ENCODE measurements at places on chromosomes 2 and 18.

DNA sequence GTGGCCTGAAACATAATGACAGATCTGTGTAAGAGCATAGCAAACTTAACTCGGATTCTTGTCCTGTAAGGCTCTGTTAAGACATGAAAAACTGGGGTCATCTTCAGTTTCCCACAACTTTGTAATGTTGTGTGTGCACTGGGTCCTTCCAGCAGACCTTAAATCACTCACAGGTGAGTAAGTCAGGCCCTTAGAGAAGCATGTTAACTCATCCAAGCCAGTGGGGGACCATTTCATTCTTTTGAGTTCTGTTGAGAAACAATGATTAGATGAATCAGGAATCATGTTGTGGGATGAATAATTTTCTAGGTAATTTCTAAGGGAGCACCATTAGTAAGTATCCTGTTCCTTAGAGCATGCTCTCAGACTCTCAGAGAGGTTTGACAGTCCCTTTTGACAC is 167.1 kb downstream of the ESCO1 start:
- peak; percentile 21 for DNase-seq

DNA sequence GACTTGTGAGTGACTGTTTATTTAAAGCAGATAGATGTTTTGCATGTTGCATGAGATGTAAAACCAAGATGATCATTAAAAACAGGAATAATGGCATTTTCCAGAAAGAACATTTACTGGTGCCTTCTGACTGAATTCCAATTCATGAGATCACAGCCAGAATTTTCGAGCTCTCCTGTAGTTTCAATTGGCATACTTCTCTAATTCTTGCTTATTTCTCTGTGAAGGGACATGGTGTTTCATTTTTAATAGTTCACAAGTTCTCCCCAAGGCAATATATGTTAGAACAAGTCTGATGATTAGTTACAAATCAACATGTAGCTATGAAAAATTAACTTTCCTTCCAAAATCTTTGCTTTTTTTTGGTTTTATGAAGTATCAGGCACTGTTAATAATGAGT is 105.7 kb downstream of the PDE1A start:
- no peak for DNase-seq

- DNase-seq = no peak
Measured at GRCh38 chr2:10912076-10912731, 470 bp downstream of the KCNF1 start.

GRCh38 chr18:23619388-23619881 is 33.1 kb upstream of the NPC1 start:
- peak; percentile 21 for DNase-seq

DNA sequence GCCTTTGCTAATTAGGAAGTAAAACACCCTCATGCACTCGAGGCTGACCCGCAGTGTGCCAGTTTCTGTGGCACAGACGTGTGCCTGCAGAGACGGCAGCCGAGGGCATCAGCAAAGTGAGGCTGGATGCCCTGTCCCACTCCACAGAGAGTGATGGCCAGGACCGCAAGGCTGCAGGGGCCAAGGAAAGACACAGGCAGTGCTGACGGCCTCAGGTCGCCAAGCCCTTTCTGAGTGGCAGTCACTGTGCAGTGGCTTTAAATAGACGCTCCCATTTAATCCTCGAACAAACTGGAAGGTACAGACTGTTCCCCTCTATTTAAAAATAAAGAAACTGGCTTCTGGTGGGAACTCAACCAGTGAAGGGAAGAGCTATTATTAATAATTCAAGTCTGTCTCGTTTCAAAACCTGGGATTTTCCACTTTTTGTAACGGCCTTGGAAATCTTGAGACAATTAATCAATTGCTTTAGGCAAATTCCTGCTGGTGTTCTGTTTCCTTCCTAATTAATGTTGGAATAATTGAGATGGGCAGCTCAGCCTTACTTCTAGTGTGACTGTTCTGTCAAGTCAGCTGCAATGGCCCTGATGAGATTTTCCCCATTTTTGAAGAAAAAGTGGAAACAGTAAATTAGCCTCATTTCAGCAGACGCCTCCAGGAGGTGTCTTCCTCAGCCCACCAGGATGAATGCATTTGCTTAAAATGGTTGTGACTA is 644.6 kb upstream of the RAB6C start:
- no peak for DNase-seq

GRCh38 chr2:155733091-155733853 is 599.2 kb downstream of the NR4A2 start:
- no peak for DNase-seq

DNA sequence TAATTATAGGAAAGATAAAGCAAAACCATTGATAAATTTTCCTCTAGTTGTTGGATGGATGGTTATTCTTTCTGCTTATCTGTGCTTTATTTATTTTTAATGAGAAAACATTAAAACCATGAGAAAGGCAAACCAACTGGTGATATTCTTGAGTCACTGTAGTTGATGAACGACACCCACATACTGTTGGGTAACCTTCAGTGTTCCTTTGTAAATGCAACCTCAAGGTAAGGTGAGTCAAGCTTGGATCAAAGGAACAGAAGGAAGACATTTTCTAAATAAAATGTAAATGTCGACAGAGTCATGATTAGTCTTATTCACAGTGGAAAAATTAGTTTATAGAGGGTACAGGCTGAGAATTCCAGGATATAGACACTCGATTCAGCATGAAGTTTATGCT is 12.7 kb downstream of the ABCB11 start:
- DNase-seq = peak; percentile 43

DNA sequence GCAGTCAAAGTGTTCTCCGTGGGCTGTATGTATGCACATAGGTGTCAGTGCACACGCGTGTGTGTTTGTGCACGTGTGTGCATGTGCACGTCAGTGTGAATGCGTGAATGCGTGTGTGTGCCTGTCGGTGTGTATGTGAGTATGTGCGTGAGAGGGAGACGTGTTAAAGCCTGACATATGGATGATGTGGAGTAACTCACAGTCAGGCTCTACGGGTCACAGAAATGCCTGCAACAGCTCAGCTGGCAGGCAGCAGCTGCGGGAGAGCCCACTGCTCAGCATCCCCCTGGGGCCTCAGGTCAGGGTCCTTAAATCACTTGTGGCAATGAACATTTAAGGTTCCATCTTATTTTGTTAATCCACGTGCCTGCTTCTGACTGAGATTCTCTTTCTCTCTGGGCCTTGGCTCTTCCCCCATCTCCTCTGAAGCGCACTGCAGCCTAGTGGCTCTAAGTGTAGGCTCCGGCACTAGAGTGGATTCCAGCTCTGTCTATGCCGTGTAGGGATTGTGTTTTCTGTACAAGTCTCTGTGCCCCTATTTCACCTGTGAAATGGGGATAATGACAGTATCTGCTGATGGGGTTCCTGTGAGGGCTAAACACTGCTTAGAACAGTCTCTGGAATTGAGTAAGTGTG is 63.0 kb downstream of the DYSF start:
- DNase-seq = no peak

- DNase-seq = peak; percentile 49
Measured at GRCh38 chr2:62293490-62294271, 97.8 kb downstream of the B3GNT2 start.

DNA sequence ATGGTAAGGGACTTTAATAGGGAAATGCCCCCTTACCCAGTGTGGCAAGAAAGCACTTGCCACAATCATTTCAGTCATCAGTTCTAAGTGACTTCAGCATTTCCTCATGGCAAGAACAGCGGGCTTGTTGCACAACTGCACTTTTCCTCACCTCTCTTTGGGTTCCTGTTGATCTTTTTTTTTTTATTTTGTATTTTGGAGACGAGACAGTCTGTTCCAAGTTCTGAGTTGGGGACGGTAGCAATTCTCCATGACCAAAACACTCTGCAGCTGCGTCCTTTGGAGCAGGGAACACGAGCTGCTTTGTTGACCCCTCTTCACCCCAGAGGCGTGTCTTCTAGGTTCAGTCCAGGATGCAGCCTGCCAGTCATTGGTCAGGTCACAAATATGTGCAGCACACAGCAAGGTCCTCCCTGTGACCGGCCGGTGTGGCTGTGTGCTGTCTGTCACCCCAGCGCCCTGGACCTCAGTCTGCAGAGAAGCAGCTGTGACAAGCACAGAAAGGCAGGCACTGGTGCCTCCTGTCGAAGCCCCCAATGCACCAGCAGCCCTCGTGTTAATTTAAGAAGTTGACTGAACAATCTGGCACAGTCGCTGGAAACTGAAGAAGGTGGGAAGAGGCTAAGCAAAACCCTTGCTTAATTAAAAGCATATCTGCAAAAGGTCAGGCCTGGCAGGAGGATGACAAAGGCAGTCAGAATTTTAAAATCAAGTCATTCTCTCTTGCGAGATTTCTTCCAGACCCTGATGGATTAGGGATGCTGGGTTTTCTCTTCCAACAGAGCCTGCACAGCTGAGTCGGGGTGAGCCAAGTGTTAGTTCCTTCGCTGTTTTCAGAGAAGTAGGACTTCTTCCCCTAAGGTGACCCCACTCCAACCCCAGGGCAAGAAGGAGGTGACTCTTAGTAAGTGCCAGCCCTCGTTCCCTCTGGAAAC is 96.7 kb upstream of the COPS8 start:
- DNase-seq = no peak

GRCh38 chr2:235856151-235856854 is 311.9 kb downstream of the GBX2 start:
- no peak for DNase-seq

- peak; percentile 89 for DNase-seq
Measured at GRCh38 chr18:22194151-22194598, 24.8 kb downstream of the GATA6 start.

DNA sequence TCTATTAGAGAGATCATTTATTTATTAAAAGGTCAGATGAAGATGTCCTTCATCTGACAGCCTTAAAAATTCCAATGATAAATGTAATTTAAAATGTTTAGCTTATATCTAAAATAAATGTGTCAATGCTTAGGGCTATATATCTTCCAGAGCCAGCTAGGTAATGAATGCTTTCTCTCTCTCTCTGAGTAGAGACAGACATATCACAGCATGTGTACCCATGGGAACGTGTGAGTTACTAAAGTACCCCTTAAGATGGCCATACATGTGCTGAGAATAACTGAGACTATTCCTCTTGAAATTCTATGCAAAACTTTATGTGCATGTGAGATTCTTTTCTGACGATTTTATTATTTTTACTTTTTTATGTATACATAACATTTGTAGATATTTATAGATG is 420.9 kb upstream of the ST6GAL2 start:
- no peak for DNase-seq

DNA sequence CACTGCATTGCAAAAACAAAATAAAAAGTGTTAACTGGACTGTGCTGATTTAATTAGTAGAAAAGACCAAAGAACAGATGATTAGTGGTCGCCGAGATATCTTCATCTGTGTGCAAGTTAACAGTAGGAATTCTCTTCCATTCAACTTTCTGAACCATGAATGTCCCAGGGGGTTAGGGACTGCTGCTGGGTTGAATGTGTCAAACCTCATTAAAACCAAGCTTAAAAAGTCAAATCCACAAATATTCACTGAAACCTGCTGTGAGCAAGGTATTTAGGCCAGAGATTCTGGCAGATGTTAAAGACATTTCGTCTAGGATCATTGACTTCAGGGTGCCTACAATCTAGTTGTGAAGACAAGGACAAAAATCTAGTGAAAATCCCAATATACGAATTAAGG is 58.7 kb downstream of the STPG4 start:
- DNase-seq = no peak

DNA sequence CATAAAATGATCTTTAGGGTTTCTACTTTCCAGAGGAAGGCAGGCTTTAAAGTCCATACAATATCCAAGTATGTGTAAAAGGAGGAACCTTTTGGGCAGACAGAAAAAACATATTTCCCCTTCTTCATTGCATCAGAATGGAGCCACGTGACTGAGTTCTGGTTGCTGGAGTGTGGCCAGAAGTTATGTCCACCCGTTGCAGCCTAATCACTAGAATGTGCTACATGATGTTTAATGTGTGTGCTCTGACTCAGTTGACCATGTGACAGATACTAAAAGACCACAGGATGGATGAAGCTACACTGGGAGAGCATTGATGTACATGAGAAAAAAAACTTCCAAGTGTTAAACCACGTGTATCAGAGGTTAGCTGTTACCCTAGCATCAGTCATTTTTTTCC is 460.9 kb downstream of the RIT2 start:
- no peak for DNase-seq

GRCh38 chr18:12043811-12044210 is 49.8 kb upstream of the ANKRD62 start:
- no peak for DNase-seq

DNA sequence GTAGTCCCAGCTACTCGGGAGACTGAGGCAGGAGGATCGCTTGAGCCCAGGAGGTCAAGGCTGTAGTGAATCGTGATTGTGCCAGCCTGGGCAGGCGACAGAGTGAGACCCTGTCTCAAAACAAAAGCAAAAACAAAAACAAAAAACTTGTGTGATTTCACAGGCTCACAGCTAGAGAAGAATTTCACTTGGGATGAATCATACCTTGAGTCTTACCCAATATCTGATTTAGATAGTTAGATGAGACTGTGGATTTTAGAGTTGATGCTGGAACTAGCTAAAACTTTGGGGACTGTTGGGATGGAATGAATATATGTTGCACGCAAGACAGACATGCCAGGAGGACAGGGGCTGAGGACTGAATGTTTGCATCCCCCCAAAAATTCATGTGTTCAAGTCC is 4.4 kb downstream of the ANKRD29 start:
- peak; percentile 55 for DNase-seq

DNA sequence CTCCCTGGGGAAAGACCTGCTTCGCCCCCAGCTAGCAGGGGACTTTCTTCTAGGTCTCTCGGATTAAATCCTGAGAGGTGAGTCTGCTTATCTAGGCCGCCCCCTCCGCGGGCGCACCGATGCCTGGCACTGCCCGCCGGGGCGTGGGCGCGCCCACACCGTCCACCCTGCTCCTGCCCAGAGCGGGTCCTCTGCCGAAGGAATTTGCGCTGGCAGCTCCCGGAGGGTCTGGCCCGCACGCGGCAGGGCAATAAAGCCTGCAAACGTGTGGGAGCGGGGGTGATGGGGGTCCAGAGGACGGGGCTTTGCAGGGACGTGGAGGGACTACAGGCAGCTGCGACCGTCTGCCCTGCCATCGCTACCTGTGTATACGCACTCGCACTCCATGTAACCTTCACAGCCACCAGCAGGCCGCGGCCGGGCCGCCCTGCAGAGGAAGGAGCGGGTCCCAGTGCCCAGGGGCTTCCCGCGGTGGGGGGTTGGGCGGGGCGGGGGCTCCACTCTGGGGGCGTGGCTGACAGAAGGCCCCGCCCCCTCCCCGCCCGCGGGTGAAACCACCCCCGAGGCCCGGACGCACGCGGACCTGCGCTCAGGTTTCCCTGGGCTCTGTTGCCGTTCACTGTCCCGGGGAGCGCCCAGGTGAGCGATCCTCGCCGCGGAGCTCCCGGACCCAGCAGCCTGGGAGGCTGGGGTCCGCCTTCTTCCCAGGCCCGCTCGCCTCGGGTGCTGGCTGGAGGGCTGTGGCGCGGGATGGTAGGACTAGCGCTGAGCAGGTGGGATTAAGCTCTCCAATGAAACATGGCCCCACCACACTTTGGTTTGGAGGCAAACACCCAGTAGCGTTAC is 174.5 kb upstream of the HS6ST1 start:
- no peak for DNase-seq

All from amniotic epithelial cell (primary cell).